ENCODE measurements at places on chromosomes 5 and 9. TPM values are rescaled to one million over a fixed set of nuclear protein-coding genes. Genes with fewer than 3 reads are reported as not detected.

Gene SPATA31A3
- not detected for polyA plus RNA-seq

Gene TUSC1
- polyA plus RNA-seq, result 20.9 TPM

Gene GLDC
- polyA plus RNA-seq, result 19.3 TPM

Gene OR1Q1
- polyA plus RNA-seq, result not detected

DNA sequence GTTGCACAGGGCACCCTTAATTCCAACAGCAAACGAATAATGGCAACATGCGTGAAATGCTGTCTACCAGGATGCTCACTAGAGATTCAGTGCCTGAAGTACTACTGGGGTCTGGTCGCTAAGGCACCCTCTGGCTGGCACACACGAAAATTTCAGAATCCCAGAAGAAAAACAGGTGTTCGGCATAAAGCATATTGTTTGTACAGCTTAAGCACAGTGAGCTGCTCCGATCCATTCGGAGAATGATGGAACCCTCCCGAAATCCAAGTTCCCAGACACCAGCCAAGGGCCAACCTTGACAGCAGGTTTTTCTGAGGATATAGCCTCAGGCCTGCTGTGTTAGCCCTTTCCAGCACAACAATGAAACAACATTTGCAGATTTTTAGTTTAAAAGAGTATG, 61.4 kb upstream of the ALDH1B1 start:
- DNase-seq, result no peak

Gene F12
- polyA plus RNA-seq, result 11.3 TPM

- no peak for DNase-seq
Measured at GRCh38 chr9:95648225-95648624, 131.5 kb upstream of the PTCH1 start.

GRCh38 chr5:32989815-32990214, 278.7 kb downstream of the NPR3 start:
- DNase-seq, result no peak

Gene ANKRD18A
- polyA plus RNA-seq, result 3.0 TPM

DNA sequence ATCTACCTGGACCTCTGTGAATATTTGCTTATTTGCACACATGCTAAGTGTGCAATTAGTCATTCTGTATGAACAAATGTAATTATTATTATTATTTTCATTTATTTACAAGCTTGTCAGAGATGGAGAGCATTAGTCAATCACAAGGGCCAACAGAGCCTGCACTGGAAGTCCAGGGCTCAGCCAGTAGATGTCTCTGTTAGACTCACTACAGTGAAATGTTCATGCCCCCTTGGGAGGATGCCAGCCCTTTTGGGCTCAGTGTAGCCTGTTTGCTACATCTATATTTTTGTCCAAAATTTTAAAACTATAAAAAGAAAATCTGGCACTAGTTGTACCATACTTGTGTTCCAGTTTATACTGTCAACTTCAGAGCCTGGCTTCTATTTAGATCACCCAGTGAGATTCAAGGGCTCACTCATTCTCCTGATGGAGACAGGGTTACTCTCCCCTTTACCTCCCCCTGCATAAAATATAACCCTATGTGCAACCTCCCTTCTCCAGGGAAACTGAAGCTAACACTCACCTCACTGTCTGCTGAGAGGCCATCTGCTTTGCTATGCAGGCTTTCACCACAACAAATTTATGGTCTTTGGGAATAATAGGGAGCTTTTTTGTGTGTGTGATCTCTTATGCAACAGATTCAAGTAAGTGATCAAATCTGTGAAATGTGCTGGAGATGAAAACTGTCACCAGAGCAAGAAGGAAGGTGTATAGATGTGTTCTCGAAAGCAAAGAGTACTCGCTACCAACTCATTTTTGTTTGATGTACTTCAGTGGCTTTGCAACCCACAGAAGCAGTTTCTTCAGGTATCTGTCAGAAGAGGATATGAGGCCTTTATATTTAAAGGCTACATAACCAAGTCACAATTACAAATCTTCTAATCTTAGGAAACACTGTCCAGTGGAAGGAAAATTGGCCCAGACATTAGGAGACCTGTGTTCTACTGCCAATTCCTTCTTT, 99.9 kb upstream of the TLE4 start:
- no peak for DNase-seq

DNA sequence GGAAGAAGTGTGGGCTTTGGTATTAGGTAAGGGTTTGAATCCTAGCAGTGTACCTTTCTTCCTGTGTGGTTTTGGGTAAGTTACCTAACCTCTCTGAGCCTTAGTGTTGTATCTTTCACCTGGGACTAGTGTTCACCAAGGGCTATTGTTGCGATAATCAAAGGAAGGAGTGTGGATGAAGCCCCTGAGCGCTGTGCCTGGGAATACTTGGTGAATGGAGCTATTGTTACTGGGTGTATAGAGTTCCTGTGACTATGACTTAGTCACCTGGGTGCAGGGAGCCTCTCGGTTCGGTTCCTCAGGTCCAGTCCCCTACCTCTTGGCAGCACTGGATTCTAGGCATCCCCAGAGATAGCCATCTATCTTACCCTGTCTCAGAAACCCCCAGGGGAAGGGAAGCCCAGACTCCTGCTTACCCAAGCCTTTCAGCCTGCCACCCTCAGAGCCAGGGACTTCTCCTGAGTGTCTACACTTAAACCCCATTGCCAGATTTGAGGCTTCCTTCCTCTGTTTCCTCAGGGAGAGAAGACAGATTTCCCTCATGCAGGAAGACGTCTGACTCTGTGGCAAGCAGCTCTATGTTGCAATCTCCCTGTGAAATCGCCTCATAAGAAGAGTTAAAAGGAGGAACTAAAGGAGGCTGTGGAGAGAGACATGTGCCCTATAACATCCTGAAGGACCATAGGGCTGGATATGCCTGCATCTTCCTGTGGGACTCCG, 181.0 kb upstream of the PITX1 start:
- no peak for DNase-seq

DNA sequence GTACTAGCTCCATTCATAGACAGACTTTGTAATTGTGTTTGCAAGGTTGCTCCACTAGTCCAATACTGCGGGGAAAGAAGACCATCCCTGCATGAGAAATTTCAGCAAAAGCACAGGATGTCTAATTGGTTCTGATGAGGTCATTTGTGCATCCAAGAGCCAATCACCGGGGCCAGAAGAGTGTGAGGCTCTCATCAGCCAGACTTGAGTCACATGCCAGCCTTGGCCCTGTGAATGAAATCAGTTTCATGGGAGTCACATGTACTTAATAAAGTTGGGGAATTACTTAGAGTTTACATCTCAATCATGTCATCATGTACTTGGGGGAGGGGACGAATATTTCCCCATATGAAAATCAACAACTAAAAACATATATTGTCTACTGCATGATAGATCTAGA, 1236.0 kb downstream of the MAT2B start:
- DNase-seq, result no peak

GRCh38 chr5:123387313-123387712, 35.9 kb downstream of the CEP120 start:
- no peak for DNase-seq

- no peak for DNase-seq
Measured at GRCh38 chr9:33791117-33791516, 4.2 kb upstream of the PRSS3 start.

DNA sequence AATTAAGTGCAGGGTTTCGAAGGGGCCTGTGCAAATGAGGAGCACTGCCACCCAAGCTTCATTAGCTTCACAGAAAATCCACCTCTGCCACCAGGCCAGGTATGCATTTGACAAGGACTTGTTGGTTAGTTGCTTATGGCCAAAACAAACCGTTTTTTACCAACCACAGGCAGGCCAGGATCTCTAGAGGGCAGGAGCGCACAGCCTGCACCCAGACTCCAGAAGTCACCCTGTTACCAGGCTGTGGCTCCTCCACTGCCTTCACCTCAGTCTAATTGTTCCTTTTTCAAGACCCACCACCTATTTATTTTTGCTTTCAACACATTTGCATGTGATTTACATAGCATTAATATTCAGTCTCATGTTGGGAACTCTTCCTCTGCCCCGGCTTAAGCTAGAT, 78.3 kb upstream of the HSPA9 start:
- no peak for DNase-seq

DNA sequence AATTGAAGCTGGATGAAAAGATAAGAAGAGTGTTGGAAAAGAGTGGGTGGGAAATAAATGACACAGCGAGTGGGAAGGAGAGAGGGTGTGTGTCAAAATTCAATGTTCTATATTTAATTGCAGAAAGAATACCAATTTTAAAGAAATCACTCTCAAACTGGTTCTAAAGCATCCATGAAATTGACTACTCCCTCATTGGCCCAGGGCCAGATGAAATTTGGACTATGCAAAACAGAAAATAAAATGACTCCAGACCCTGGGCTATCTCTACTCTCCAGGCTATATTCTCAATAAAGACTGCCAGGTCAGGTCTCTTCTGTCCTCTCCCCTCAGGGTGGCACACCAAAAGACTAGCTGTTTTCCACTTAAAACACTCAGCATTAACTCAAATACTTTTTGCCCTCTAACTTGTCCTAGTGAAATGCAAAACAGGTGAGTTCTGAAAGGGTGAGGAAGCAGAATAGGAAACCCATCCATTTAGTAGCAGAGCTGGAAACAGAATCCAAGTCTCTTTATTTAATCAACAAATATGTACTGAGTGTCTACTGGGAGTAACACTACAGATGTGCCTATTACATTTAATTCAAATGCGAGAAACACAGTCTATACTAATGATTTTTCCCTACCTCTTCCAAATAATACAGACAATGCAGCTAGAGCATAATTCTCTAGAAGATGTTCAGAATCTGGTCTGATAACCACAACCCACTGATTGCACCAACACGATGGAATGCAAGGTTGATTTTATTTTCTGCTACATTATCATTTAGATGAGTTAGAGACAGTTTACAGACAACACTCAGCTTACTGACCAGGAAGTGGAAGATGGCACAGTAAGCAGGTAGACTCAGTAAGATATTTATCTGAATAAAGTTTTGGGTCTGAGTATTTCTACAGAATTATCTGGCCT, 42.1 kb downstream of the EFCAB9 start:
- no peak for DNase-seq

Gene LCN9
- polyA plus RNA-seq, result not detected

GRCh38 chr5:149664666-149665415, 65.3 kb upstream of the PPARGC1B start:
- DNase-seq, result no peak

GRCh38 chr9:89746385-89747116, 141.7 kb downstream of the GADD45G start:
- DNase-seq, result no peak

- DNase-seq, result no peak
Measured at GRCh38 chr5:128626536-128627090, 88.6 kb upstream of the FBN2 start.

DNA sequence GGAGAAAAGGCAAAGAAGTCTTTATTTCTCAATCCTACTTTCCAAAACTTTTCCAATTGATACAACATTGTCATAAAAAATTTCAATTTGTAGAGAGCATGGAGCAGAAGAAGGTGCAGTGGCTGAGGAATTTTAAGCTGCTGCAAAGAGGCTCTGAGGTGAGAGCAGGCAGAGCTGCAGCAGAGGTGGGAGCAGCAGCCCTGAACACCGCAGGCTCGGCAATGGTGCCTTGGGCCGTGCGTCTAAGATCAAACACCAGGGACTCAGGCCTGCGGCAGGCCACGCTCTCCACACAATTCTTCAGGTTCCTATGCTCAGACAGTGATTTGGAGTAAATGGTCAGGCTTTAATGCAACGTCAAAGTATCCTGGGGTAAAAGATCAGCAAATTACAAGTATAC, 46.3 kb downstream of the SIL1 start:
- no peak for DNase-seq

Gene CORO2A
- polyA plus RNA-seq, result 3.1 TPM

DNA sequence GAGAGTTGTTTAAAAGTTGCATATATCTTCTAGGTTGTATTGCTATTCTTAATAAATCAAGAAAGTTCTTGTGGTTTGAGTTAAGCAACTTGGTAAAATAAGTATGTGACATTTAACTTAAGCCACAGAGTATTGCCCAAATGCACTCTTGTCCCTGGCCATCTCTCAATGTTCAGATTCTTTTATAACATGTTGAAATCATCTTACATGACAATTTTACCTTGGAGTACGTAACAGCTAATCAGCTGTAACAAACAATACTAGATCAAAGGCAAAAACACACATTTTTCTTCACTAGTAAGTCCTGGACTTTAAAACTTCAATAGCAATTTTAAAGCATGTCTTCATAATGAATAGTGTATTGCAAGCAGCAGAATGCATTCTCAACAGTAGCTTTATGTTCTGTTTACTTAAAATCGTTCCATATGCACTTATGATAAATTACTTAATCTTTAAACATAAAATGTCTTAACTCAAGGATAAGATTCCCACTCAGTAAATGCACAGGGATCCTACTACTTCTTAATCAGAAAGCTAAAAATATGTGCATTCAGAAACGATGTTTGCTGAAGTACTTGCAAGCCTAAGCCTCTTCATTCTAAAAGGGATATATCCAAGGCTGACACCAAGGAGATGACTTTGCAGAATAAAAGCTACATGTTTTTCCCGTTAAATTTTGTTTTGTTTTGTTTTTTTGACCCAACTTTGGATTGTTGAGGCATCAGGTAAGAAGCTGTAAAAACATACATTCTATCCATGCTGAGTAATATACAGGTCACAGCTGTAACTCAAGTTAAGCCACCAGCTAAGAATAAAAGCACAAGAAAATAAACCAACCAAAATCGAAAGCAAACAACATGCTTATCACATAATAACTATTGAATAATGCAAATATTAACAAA, 86.1 kb upstream of the NFIB start:
- no peak for DNase-seq

GRCh38 chr5:57066924-57067596, 106.8 kb upstream of the GPBP1 start:
- no peak for DNase-seq

- no peak for DNase-seq
Measured at GRCh38 chr9:74645007-74645639, 148.0 kb downstream of the RORB start.

GRCh38 chr5:33102551-33102950, 338.2 kb upstream of the TARS1 start:
- DNase-seq, result no peak

DNA sequence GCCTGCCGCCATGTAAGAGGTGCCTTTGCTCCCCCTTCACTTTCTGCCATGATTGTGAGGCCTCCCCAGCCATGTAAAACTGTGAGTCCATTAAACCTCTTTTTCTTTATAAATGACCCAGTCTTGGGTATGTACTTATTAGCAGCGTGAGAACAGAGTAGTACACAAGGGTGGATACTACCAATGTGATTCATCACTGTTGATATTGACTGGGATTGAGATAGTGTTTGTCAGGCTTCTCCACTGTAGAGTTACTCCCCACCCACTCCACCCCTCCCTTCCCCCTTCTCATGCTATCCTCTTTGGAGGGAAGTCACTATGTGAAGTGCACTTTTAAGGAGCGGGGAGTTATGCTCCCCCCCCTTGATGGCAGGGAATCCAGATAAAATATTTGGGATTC, 11.4 kb upstream of the CRHBP start:
- DNase-seq, result no peak

- no peak for DNase-seq
Measured at GRCh38 chr5:44835693-44836092, 26.9 kb downstream of the MRPS30 start.

DNA sequence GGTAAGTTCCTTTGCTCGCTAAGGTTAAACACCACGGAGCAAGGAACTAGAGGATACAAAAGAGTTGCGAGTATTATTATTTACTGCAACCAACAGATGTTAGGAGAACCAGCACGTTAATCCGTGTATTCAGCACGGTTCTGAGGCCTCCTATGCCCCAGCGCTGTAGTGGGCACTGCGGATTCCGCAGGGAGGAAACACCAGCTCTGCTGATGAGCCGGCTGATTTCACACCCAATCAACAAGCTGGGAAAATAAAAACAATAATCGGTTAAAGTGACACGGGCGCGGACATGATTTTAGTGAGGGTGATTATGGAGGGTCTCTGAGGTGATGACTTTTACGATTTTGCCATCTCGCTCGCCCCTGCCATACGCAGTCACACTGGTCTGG, 702 bp upstream of the PRELID2 start:
- no peak for DNase-seq

GRCh38 chr5:176819476-176819875, 9.1 kb downstream of the UNC5A start:
- DNase-seq, result no peak
